Small intestine (tissue), 16 donors: ENCODE measurements at places on chromosomes 12 and 14. TPM values are rescaled to one million over a fixed set of nuclear protein-coding genes. Genes with fewer than 3 reads are reported as not detected.
A peak's percentile ranks its signal among the peaks of the same experiment; 100 is the strongest.

TPPP2 gene
- polyA plus RNA-seq, result not detected

CDH24 gene
- 0.81 TPM for polyA plus RNA-seq

- no peaks in the 10 kb centered on the region for H3K36me3 ChIP-seq
- H3K4me1 ChIP-seq, result no peaks in the 10 kb centered on the region
- H3K4me3 ChIP-seq, result no peak overlapping the region
- no peak for DNase-seq
- H3K27me3 ChIP-seq, result no peaks in the 10 kb centered on the region
- H3K27ac ChIP-seq, result no peak overlapping the region
Observed at GRCh38 chr12:65055859-65056258, 65.2 kb downstream of the WIF1 start.

AQP2 gene
- not detected for polyA plus RNA-seq

DNA sequence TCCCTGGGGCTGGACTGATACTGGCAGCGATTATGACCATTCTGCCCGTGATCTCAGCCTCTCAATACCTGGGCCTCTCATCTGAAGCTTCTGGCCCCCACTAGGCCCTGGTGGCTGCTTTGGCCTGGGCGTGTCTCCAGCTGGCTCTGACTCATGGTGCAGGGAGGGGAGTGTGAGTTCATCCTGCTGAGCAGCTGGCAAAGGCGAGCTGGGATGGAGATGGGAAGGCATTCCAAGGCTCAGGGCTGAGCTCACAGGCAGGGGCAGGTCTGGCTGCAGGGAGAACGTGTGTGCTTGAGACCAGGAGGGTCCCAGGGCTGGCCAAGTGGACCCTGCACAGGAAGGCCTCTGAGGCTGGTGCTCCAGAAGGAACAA is 221.8 kb downstream of the TMEM121 start:
- no peaks in the 10 kb centered on the region for H3K36me3 ChIP-seq
- no peak for DNase-seq
- no peak overlapping the region for H3K27ac ChIP-seq
- no peaks in the 10 kb centered on the region for H3K27me3 ChIP-seq
- H3K4me3 ChIP-seq, result no peak overlapping the region
- H3K4me1 ChIP-seq, result no peaks in the 10 kb centered on the region

GRCh38 chr12:122097927-122098756 is 19.6 kb downstream of the MLXIP start:
- peak overlapping the region; percentile 56 for H3K27ac ChIP-seq
- H3K36me3 ChIP-seq, result no peaks in the 10 kb centered on the region
- H3K4me1 ChIP-seq, result peaks cover 59% of the 10 kb centered on the region
- H3K4me3 ChIP-seq, result no peak overlapping the region
